Placental epithelial cell (primary cell): ENCODE measurements at places on chromosomes 12 and 14. TPM values are rescaled to one million over a fixed set of nuclear protein-coding genes. Genes with fewer than 3 reads are reported as not detected.

Gene NXPH4
- total RNA-seq = 1.2 TPM in 1 of 2 replicates, not detected in the other

Gene BICDL1
- 3.1 and 6.5 TPM in 2 replicates for total RNA-seq

Gene ASIC1
- 0.65 and 1.2 TPM in 2 replicates for total RNA-seq

Gene PRR4
- total RNA-seq = 0.98 and 3.5 TPM in 2 replicates

Gene VPS33A
- 24.3 and 27.2 TPM in 2 replicates for total RNA-seq

Gene LIN7A
- 1.2 and 2.7 TPM in 2 replicates for total RNA-seq

Gene ANG
- total RNA-seq = 6.5 and 6.7 TPM in 2 replicates

Gene LRP1-AS
- total RNA-seq = not detected in 2 replicates

Gene FOXG1
- under 0.01 TPM in 1 of 2 replicates, not detected in the other for total RNA-seq

Gene FERMT2
- 55.4 and 104 TPM in 2 replicates for total RNA-seq

Gene KRT79
- total RNA-seq = not detected in 2 replicates

Gene OVCH1
- total RNA-seq = not detected in 2 replicates

Gene GNS
- 93.0 and 106 TPM in 2 replicates for total RNA-seq

Gene RFX4
- total RNA-seq = not detected in 2 replicates

Gene P2RX2
- total RNA-seq = not detected in 2 replicates

Gene BMAL2
- total RNA-seq = 1.2 and 1.6 TPM in 2 replicates

Gene CMKLR1
- total RNA-seq = 0.11 TPM in 1 of 2 replicates, not detected in the other

Gene EFS
- total RNA-seq = 41.6 and 43.8 TPM in 2 replicates

Gene KRT3
- total RNA-seq = not detected in 2 replicates

Gene NPAS3
- 1.6 and 1.8 TPM in 2 replicates for total RNA-seq

Gene DDX51
- total RNA-seq = 8.2 and 9.5 TPM in 2 replicates

Gene NINJ2
- total RNA-seq = 2.6 and 5.1 TPM in 2 replicates

Gene CLEC6A
- total RNA-seq = not detected in 2 replicates

Gene WSCD2
- total RNA-seq = not detected in 2 replicates

Gene TMTC1
- total RNA-seq = under 0.01 and 0.39 TPM in 2 replicates

Gene HELB
- total RNA-seq = 2.8 and 4.7 TPM in 2 replicates

Gene ARHGAP9
- total RNA-seq = under 0.01 TPM in 1 of 2 replicates, not detected in the other

Gene GPR84
- total RNA-seq = not detected in 2 replicates

Gene CLEC4C
- total RNA-seq = not detected in 2 replicates

Gene CLEC1B
- total RNA-seq = under 0.01 and 0.33 TPM in 2 replicates

Gene GPATCH2L
- 42.0 and 68.0 TPM in 2 replicates for total RNA-seq
